RCC 7860 (cell line): ENCODE measurements at places on chromosomes 6 and 20.

- DNase-seq, result no peak
These were observed 309.1 kb downstream of the SOX4 start for GRCh38 chr6:21902628-21903169.

DNA sequence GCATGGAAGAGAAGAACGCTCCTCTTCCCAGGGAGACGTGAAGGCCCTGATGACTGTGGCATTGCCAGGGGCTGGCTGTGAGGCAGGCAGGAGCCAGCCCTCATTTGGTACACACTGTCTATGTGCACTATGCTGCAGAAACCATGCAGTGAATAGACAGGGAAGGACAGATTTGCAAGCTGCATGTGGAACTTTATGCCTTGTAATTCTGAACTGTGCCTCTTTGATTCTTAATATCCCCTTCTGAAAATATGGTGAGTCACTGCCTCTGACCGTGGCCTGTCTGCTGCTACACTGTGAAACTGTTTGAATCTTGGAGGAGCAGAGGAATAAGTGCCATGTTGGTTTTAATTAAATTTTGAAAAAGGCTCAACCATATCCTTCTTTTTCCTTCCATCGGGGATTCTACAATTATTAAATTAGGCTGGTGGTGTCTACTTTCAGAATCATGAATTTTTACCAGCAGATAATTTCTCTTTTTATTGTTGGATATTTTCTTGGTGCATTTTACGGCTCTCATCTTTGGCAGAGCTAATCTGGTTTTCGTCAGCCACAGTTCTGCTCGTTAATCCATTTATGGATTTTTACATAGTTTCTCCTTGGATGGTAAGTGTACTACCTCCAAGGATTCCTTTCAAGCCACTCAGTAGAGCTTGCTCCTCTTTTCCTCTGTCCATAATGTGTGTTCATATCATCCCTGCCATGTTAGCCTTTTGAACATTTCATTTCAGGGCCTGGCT, 301.0 kb upstream of the SLC35B3 start:
- no peak for DNase-seq

- no peak for DNase-seq
These were observed 125.8 kb downstream of the VEGFA start for GRCh38 chr6:43895656-43896328.

DNA sequence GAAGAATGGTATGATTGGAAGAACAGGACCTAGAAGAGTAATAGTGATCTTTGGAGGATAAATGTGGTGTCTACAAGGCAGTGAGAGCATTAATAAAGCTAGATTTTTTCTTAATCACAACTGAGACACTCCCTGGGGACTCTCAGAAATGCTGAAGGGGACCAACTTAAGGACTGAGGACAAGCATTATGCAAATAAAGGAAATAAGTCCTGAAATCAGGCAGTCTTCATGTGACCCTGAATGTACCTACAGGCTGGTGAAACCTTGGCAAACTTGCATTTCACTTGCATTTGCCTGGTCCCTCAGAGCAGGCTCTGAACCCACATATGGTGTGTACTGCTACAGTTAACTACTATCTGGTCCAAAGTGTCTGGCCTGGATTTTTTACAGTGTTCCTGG, 19.3 kb upstream of the TTK start:
- DNase-seq, result no peak

DNA sequence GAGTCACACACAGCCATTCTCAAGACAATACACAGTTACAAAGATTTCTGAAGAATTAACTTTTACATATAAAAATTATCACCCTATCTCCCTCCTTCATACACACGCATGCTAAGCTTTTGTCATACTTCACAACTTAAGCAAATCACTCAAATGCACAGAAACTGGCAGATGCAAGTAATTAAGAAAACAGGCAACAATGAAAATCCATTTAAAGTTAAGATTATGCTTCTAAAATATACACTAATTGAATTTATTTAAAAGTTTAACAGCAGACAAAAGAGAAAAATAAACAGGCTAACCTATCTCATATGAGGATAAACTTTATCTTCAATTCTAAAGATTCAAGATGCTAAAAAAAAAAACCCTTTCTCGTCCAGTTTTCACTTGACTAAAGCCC, 68.4 kb downstream of the DST start:
- no peak for DNase-seq
